ENCODE measurements at places on chromosomes 3 and 15. TPM values are rescaled to one million over a fixed set of nuclear protein-coding genes. Genes with fewer than 3 reads are reported as not detected.

EPHA6 gene
- total RNA-seq = 1.7 TPM

ST8SIA2 gene
- total RNA-seq = not detected

SAXO2 gene
- total RNA-seq = not detected

FRMD4B gene
- 28.6 TPM for total RNA-seq

A4GNT gene
- not detected for total RNA-seq

TMED3 gene
- total RNA-seq = 21.0 TPM

MNS1 gene
- total RNA-seq = 1.7 TPM

PLSCR2 gene
- not detected for total RNA-seq

ANKRD63 gene
- not detected for total RNA-seq

ZDHHC23 gene
- total RNA-seq = 23.8 TPM

ADAMTSL3 gene
- total RNA-seq = 9.1 TPM

DLEC1 gene
- total RNA-seq = 0.83 TPM

NDN gene
- total RNA-seq = 23.8 TPM

DNA sequence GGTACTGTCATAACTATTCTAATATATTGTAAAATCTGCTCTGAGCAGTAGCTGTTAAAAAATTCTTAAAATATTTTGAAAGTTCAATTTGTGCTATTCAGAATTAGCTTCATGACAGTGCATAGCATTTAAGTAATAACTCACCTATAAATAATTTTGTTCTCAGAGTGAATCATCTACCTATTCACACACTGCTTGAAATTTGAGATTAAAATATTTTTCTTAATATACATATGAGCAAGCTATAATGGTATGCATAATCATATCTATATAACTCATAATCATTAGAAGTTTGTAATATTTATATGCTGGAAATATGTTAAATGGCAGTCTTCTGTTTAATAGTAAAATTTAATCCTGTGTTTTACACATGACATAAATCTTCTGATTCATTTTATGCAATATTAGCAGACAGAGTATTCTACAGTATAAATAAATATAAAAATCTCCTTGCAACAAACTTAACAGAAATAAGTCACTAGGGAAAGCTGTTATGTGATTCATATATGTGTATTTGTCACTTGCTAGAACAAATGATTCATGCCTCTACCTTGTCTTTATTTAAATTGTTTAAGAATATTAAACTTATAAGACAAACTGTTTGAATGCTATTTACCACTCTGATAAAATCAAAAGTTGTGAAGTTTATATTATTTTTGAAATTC lies 710.8 kb downstream of the PLOD2 start:
- no peak for DNase-seq
- H3K27me3 ChIP-seq = no peaks in the 10 kb centered on the region
- no peak overlapping the region for H3K4me3 ChIP-seq

GRCh38 chr3:127987309-127987995 lies 64.8 kb upstream of the SEC61A1 start:
- no peaks in the 10 kb centered on the region for H3K27me3 ChIP-seq
- H3K36me3 ChIP-seq = no peaks in the 10 kb centered on the region

GRCh38 chr3:129521611-129522010 lies 6.8 kb upstream of the RHO start:
- no peaks in the 10 kb centered on the region for H3K27me3 ChIP-seq
- no peaks in the 10 kb centered on the region for H3K36me3 ChIP-seq
- no peak for DNase-seq
- no peak overlapping the region for H3K27ac ChIP-seq

DNA sequence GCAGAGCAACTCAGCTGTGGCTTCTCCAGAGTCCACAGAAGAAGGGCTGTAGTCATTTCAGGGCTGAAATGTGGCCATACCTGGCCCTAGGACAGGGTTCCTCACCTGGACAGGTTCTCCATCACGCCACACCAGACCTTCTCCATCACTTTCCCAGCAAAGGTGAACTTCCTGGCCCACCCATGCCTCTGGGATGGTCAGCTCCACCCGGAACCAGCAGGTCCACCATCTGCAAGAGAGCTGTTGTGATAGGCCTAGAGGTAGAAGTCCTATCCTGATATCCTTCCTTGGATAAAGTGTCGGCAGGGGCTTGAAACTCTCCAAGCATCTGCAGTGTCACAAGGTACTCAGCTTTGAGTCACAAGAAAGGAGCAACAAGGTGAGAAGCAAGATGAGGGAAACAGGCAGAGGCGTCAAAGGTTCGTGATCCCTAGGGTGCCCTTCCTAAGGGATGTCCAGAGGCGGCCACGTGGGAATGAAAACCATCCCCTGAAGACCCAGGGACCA lies 948 bp downstream of the MAN2C1 start:
- H3K4me1 ChIP-seq = peaks cover 3% of the 10 kb centered on the region
- no peaks in the 10 kb centered on the region for H3K27me3 ChIP-seq
- no peak for DNase-seq
- no peaks in the 10 kb centered on the region for H3K36me3 ChIP-seq
- peak overlapping the region; percentile 99 for H3K27ac ChIP-seq

- no peak for DNase-seq
- H3K36me3 ChIP-seq = peaks cover 18% of the 10 kb centered on the region
- no peaks in the 10 kb centered on the region for H3K27me3 ChIP-seq
- H3K4me1 ChIP-seq = peaks cover 16% of the 10 kb centered on the region
- no peak overlapping the region for H3K4me3 ChIP-seq
- H3K27ac ChIP-seq = no peak overlapping the region
These were observed 71.8 kb downstream of the OXNAD1 start for GRCh38 chr3:16336825-16337224.

GRCh38 chr3:194330160-194330559 lies 21.0 kb downstream of the CPN2 start:
- H3K4me3 ChIP-seq = no peak overlapping the region
- H3K27me3 ChIP-seq = no peaks in the 10 kb centered on the region
- DNase-seq = no peak
- H3K4me1 ChIP-seq = peaks cover 7% of the 10 kb centered on the region
- H3K27ac ChIP-seq = no peak overlapping the region

- H3K27ac ChIP-seq = peak overlapping the region; percentile 10
- no peak overlapping the region for H3K4me3 ChIP-seq
- no peaks in the 10 kb centered on the region for H3K4me1 ChIP-seq
- no peaks in the 10 kb centered on the region for H3K36me3 ChIP-seq
These were observed 17.8 kb downstream of the ITGA11 start for GRCh38 chr15:68414206-68414555.

DNA sequence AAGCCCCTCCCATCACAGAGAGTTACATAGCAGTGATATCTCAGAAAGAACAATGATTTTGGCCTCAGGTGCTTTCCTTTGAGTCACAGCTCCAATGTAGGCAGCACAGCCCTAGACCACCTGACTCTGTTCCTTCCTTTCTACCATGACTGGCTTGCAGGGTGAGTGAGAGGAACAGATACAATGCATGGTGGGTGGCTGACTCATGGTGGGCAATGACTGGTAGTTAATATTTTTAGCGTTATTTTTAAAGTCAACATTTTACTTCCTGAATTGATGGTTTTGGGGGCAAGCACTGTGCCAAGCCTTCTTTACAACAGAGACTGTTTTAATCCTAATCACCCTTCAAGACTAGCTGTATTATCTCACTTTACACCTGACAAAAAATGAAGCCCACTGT lies 32.8 kb upstream of the ST3GAL6 start:
- no peak overlapping the region for H3K27ac ChIP-seq
- no peak overlapping the region for H3K4me3 ChIP-seq
- no peaks in the 10 kb centered on the region for H3K27me3 ChIP-seq
- peaks cover 15% of the 10 kb centered on the region for H3K4me1 ChIP-seq
- H3K36me3 ChIP-seq = no peaks in the 10 kb centered on the region
- no peak for DNase-seq

- DNase-seq = no peak
- no peak overlapping the region for H3K27ac ChIP-seq
- no peak overlapping the region for H3K4me3 ChIP-seq
- H3K4me1 ChIP-seq = no peaks in the 10 kb centered on the region
- H3K36me3 ChIP-seq = no peaks in the 10 kb centered on the region
These were observed 327.9 kb upstream of the CTNNB1 start for GRCh38 chr3:40871394-40871793.

DNA sequence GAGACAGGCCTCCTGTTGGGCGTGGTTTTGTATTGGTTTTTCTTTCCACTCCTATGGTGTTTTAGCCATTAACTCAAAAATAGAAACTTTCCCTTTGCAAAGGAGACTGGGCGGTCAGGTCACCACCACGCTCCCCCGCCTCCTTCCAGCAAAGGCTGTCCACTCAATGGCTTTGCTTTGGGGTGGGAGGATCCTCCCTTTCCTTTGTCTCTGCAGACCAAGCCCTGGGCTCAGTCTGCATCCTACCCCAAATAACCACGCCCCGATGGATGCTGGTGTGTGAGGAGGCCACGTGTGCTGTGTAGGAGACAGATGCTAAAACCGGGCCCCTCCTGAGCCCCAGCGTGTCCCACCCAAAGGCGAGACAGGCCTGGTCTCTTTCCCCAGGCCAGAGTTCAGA lies 68.5 kb downstream of the GRIP2 start:
- H3K4me3 ChIP-seq = no peak overlapping the region
- H3K36me3 ChIP-seq = no peaks in the 10 kb centered on the region
- no peak overlapping the region for H3K27ac ChIP-seq
- no peaks in the 10 kb centered on the region for H3K4me1 ChIP-seq
- no peak for DNase-seq

DNA sequence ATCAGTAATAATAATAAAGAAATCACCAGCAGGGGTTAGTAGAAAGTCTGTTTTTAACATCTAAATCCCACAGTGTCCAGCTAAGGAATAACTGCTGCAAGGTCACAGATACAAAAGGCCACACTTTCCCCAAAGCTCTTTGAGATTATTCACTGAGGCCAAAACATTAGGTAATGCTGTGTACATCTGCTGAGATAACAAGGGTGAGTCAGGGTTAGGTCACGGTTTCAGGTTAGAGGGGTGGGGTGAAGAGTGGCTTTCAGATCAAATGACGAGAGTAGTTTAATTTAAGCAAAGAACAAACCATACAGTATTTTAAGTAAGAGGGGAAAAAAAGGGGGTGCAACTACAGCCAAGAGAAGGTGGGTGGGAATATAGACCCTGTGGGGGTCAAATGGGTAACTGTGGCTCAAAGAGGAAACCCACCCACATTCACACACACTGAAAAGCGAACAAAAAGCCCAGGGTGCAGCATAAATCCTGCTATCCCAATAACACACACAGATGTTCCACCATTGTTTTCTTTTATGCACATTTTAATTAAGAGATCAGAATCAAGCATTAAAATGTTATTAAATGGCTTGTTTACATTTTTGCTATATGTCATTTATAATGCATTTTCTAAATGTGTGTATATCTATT lies 412.9 kb downstream of the TIGIT start:
- no peaks in the 10 kb centered on the region for H3K27me3 ChIP-seq
- no peaks in the 10 kb centered on the region for H3K4me1 ChIP-seq
- H3K27ac ChIP-seq = no peak overlapping the region
- no peaks in the 10 kb centered on the region for H3K36me3 ChIP-seq

DNA sequence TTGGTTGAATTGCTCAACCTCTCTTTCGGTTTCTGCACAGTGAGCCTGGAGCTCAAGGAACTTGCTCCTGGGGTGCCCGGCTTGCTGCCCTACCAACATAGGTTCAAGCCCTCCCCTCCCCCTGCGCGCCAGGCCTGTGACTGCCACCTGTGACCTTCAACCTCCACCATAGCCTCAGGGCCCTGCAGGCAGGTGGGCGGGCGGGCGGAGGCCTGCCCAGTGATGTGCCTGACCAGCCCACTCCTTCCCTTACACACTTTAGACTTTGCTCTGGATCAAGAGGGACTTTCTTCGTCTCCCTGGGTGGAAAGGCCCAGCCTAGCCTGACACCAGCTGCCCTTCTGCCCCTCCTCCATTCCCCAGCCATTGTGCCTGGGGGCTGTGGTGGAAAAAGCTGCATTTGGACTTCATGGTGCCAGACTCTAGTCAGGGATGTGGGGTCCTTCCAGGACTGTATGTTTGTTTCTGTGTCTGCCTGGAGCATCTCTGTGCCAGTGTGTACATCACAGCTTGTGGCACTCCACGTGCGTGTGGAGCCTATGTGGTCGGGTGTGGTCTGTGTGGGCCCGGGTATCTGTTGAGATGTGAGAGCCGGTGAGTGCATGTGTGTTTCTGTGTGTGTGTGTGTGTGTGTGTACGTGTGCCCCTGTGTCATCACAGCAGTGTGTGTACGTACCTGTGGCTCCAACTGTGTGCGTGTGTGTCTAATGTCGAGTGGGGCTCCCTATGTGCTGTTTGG lies 9.5 kb downstream of the PRKCD start:
- H3K4me3 ChIP-seq = no peak overlapping the region
- peak overlapping the region; percentile 36 for H3K27ac ChIP-seq
- H3K36me3 ChIP-seq = peaks cover 35% of the 10 kb centered on the region
- H3K27me3 ChIP-seq = no peaks in the 10 kb centered on the region

DNA sequence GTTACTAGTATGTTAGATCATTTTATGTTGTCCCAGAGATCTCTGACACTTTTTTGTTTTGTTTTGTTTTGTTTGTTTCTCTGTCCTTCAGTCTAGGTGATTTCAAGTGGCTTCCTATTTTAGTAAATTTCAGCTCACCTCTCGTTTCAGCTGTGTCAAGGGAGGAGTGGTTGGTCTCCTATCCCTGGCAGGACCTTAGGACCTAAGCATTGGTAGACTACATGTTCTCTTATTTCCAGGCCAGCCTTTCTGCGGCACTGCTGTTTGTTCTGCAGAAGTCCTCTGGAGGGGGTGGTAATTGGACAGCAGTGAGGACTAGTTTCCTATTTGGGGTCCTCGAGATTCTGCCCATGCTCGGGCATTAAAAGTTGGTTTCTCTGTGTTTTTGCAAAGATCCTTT lies 31.8 kb downstream of the MGA start:
- no peaks in the 10 kb centered on the region for H3K36me3 ChIP-seq
- no peak for DNase-seq
- no peaks in the 10 kb centered on the region for H3K4me1 ChIP-seq
- no peak overlapping the region for H3K4me3 ChIP-seq
- H3K27ac ChIP-seq = no peak overlapping the region
- H3K27me3 ChIP-seq = no peaks in the 10 kb centered on the region

- H3K36me3 ChIP-seq = no peaks in the 10 kb centered on the region
- DNase-seq = no peak
- peaks cover 14% of the 10 kb centered on the region for H3K4me1 ChIP-seq
- H3K27ac ChIP-seq = no peak overlapping the region
- no peaks in the 10 kb centered on the region for H3K27me3 ChIP-seq
These were observed 1.4 kb upstream of the PRKCI start for GRCh38 chr3:170220871-170221270.

GRCh38 chr3:100041328-100041749 lies 73.0 kb downstream of the FILIP1L start:
- no peak for DNase-seq
- H3K27ac ChIP-seq = peak overlapping the region; percentile 72
- H3K4me1 ChIP-seq = peaks cover 20% of the 10 kb centered on the region
- no peaks in the 10 kb centered on the region for H3K36me3 ChIP-seq

GRCh38 chr3:195098741-195099525 lies 172.0 kb downstream of the XXYLT1 start:
- H3K4me3 ChIP-seq = no peak overlapping the region
- no peaks in the 10 kb centered on the region for H3K27me3 ChIP-seq
- no peaks in the 10 kb centered on the region for H3K36me3 ChIP-seq
- DNase-seq = no peak

DNA sequence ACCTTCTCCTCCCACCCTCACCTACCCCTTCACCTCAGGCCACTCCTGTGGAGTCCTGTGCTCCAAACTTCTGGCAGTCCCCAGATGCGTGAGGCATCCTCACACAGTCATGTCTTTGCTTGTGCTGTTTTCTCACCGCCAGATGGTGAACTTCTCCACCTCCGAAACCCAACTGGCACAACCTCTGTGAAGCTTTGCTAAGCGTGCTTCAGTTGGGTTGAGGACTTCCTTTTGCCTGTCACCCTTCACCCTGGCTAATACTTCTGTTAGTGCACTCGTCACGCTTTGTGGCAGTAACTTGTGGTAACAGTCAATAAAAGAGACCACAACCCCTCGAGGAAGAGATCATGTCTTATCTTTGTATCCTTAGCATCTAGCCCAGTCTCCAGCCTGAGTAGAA lies 42.0 kb upstream of the SKOR1 start:
- H3K27me3 ChIP-seq = no peaks in the 10 kb centered on the region
- no peak overlapping the region for H3K4me3 ChIP-seq
- no peak for DNase-seq
- H3K4me1 ChIP-seq = no peaks in the 10 kb centered on the region
- H3K36me3 ChIP-seq = no peaks in the 10 kb centered on the region
- no peak overlapping the region for H3K27ac ChIP-seq
